Activated CD4-positive, alpha-beta T cell treated with anti-CD3 and anti-CD28 coated beads, Interleukin-2, amount 50 U/mL, for 24 hours (primary cell): ENCODE measurements at places on chromosomes 12 and 14.

GRCh38 chr12:104640956-104641355, 184.2 kb downstream of the CHST11 start:
- DNase-seq = no peak

- DNase-seq = no peak
These were observed 29.3 kb downstream of the NELL2 start for GRCh38 chr12:44846826-44847225.

DNA sequence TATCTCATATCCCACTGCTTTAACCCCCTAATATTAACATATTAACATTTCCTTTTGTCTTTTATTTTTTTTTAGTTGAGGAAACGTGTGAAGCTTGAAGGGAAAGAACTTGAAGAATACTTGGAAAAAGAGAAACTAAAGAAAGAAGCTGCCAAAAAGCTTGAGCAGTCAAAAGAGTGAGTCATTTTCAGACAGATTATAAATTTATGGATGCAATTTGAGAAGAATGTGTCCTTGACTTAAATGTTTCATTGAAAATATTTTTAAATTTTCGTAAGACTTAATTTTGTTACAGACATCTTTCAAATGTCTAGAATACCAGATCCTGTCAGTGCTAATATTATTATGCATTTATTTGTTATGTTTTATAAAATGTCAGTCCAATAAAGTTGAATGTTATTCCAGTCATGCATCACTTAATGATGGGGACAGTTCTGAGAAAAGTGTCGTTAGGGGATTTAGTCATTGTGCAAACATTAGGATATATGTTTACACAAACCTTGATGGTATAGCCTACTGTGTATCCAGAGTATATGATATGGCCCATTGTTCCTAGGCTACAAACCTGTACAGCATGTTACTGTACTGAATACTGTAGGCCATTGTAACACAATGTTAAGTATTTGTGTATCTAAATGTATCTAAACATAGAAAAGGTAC, 32.6 kb downstream of the CPSF2 start:
- no peak for DNase-seq

DNA sequence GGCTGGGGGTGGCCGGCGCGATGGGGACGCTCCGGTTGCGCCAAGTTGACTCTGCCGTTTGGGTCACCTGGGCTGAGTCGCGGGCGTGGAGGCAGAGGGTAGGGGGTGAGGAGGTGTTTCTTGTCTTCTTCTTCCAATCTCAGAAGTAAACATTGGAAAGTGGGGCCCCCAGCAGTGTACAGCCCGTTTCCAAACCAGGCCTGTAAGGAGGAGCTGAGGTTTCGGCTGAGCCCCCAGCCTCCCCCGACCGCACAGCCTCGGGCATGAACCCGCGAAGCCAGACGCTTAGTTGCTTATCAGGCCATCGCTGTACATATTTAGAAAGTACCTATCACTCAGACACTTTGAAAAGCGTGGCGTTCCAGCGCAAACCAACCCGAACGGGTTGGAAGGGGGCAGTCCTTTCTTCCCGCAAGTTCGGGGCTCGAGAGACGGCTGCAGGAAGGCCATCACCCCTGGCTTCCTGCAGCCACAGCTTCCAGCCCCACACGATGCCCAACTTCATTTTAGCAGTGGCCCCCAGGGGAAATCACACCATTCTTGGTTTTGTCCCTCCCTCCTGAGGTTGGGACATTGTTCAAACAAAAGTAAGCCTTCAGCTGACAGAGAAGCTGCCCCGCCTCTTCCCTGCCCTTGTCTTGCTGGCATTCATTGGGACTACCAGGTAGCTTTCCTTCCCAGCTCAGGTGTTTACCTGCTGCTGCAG, 164.1 kb downstream of the ZFP36L1 start:
- no peak for DNase-seq

DNA sequence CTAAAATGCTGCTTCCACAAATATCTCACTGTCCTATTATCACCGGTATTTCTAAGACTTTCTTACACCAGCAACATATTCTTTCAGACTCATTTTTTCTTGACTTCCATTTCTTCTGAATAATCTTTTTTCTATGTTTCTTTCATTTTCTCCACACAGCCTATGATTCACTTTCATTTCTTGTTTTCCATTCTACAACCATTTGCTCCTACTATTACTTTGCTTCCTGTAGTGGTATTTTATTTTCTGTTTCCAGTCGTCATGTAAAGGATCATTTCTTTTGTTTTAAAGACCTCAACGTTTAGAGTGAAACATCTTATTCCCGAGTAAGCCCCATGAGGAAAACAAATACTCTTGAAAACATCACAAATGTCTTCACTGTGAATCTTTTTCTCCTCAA, 182.2 kb upstream of the MDGA2 start:
- no peak for DNase-seq

DNA sequence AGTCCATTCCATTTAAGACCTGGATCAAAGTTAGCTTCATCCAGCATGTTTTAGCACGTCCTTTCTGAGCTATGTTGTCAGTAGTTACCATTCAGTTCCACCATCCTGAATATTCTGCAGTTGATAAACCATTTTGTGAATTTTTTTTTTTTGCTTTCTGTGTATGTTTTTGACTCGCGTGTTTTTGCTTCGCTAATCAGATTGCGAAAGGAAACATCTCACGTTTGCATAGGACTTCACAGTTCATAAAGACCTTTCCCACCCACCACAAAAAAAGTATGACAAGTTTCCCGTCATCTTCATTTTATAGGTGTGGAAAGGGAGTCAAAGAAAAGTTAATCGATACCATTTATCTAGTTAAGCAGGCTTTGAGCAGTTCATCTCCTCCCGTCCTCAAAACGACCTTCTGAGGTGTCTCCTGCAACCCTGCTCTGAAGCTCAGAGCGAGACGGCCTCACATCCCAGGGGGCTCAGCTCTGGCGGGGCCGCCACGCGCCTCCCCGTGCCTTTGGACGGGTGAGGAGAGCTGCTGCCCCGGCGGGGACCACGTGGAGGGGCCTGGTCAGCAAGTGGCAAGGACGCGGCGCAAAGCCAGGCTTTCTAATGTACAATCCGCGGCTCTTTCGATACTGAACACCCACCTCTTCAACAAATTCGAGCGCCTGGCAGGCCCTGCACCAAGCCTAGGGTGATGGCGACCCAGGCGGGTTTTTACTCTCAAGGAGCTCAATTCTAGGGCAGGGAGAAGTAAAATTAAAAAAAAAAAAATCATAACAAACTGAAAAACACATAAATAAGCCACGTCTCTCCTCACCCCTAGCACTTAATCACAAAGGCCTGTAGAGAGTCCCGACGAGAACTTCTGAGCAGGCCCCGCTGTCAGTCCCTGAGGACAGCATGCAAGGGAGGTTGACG, 988 bp upstream of the TMEM263 start:
- DNase-seq = no peak

- no peak for DNase-seq
These were observed 505.4 kb downstream of the CCER1 start for GRCh38 chr12:90449611-90450010.

DNA sequence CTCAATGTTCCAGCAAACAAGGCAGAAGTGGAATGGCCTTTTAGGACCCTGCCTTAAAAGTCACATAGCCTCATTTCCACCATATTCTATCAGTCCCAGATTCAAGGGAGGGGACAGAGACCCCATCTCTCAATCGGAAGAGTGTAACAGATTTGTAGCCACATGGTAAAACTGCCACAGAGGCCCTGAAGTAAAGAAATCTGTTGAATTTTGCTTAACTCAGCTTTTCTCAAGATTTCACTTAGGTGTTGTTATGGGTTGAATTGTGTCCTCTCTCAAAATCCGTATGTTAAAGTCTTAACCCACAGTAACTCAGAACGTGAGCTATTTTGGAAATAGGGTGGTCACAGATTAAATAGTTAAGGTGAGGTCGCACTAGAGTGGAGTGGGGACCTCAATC, 22.7 kb upstream of the CCDC60 start:
- DNase-seq = no peak

- DNase-seq = no peak
These were observed 26.9 kb downstream of the BATF start for GRCh38 chr14:75549169-75549568.

- DNase-seq = no peak
These were observed 62.9 kb downstream of the GCH1 start for GRCh38 chr14:54839701-54840119.

GRCh38 chr12:105977236-105977635, 161.5 kb downstream of the NUAK1 start:
- no peak for DNase-seq

DNA sequence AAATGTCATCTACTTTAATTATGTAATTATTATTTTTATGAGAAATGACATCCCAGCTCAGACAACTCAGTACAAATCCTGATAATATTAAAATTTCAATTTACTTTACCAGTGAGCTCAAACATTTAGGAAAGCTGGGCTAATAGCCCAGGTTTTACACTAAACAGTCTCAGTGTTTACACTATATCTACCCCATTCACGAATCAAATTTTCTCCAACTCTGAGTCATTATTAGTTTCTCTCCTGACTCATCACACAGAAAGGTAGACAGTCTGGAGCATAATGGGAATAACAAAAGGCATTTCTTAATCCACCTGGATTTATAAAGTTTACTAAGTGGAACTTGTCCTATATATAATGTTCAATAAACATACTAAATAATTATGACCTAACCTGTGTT, 5.7 kb downstream of the PAWR start:
- DNase-seq = no peak

- no peak for DNase-seq
These were observed 50.8 kb downstream of the GALNT9 start for GRCh38 chr12:132278401-132279183.

DNA sequence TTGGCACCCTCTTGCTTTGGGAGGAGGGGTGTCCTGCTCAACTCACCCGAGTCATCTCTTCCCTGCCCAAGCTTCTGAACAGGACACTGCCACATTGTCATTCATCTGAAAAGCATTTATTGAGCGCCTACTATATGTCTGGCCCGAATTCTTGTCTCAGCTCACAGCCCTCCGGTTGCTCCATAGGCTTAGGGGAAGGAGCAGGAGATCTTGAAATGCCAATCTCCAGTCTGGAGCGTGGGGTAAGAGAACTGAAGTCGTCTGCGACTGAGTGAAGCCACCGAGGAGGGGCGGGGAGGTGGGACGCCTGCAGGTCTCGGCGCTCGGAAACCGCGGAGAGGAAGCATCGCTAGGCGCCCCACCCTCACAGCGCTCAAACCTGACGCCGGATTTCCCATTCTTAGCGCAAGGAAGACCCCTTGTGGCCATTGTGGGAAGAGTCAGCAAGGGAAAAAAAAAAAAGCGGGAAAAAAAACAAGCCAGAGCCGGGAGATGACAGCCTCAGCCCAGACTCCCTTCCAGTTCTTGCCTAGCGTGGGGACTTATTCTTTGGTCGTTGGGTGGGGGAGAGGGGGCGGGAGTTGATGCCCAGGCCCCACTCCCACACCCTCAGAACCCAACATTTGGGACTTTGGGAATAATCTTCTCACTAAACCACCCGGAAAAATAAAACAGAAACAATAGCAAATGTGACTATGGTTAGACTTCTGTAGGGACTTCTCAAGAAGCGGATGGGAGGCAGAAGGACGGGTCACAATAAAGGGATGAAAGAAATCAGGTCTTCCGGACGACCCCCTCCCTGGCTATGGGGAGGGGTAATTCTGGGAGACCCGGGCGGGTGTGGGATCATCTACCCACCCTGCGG, 28.2 kb upstream of the SMUG1 start:
- peak; percentile 20 for DNase-seq

DNA sequence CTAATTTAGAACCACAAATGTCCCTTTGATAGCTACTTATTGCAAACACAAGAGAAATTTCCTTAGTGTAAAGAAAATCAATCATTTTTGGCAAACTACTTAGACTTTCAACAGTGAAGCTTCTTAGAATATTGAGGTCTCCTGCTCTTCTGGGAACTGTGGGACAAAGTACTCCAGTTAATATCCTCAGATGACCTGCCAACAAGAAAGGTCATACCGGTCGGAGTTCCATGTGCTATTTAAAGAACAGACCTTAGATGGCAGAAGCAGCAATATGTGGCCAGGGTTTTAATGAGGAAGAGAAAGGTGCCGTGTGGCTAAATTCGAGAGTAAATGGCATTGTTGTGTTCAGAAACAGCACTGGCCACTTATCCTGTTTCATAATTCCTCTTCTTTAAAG, 114.7 kb upstream of the AMIGO2 start:
- DNase-seq = no peak

GRCh38 chr14:42057111-42057510, 450.4 kb downstream of the LRFN5 start:
- DNase-seq = no peak
